ENCODE measurements at places on chromosomes 16 and 17.

DNA sequence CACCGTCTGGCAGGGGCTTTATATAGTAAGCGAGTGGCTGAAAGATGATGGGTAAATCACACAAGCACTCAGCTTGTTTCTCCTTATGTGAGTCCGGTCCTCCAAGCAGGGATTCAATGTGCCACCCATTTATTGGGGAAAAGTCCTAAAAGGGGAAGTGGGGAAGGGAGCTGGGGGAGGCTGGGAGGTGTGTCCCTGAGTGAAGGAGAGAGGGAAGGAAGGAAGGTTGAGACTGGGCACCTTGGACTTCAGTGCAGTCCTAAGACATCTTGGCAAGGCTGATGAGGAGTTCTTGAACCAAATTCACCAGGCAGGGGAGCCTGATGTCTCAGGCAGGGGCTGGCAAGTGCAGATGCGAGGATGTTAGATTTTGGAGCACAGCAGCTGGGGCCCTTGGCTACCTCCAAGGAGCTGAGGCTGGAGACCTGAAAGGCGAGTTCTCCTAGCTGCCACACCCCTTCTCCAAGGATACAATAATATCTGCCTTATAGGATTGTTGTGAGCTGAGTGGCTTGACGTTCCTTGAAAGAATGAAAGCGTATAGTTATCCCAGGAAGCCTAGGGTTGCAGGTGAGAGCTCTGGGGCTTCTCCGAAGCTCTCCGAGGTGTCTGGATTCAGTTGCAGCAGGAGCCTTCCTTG, 23.0 kb upstream of the CYLD start:
- DNase-seq, result no peak

GRCh38 chr16:76193906-76194615, 83.1 kb upstream of the CNTNAP4 start:
- no peak for DNase-seq

- no peak for DNase-seq
These were observed 10.2 kb downstream of the CDH5 start for GRCh38 chr16:66376577-66377305.

- DNase-seq, result no peak
These were observed 2.0 kb downstream of the SEPHS2 start for GRCh38 chr16:30443631-30444030.

DNA sequence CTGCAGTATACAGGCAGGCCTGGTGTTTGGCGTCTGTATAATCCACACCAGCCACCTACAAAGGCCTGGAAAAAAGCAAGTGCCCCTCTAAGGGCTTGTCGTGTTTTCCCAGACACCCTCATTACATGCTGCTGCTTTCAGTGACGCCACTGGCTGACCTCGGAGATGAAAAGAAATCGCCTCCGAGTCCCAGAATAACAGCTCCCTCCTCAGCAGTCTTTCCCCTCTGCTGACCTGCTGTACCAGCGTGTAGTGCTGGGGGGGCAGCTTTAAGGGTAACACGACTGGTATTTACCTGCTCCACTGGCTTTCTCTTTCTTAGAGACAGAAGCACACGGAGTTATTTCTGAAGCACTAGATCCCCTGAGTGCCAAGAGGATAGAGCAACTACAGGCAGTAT, 296.8 kb downstream of the GRIN2A start:
- DNase-seq, result no peak

DNA sequence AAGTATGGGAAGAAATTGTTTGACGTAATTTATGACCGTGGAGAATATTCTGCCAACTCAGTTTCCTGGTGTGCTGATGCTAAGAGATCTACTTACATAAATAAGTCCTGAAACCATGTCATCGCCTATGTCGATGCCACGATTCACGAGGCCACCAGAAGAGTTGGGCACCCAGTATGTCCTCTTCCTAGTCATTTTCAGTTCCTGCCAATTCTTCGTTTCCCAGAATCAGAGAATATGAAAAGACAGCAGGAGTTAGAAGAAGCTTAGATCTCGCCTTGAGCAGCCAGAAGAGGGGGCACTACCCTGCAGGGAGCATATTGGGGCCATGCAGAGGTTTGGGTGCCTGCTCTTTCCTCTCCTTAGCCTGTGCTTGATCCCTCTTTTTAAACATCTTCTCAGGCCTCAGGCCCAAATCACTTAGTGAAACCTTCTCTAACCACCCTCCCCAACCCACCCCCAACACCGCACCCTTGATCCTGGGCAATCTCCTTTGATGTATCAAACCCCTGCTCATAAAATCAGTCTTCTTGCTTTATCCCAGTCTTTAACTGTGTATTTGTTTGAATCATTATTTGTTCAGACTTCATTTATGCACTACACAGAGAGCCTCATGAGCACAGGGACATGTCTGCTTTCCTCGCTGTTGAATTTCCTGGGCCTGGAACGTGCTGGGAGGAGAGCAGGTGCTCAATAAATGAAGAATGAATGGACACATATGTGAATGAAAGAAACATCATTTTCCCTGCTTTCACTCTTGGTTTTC, 12.2 kb upstream of the LONP2 start:
- DNase-seq, result peak; percentile 48

GRCh38 chr17:17443173-17443572, 33.6 kb upstream of the MED9 start:
- DNase-seq, result no peak

- DNase-seq, result no peak
These were observed 8.2 kb upstream of the EIF1 start for GRCh38 chr17:41680426-41681040.

- no peak for DNase-seq
These were observed 744 bp upstream of the LRRC37A3 start for GRCh38 chr17:64920026-64920418.

GRCh38 chr17:62998665-62999393, 32.8 kb downstream of the TANC2 start:
- no peak for DNase-seq

GRCh38 chr16:74726716-74727115, 26.1 kb upstream of the MLKL start:
- DNase-seq, result peak; percentile 35

DNA sequence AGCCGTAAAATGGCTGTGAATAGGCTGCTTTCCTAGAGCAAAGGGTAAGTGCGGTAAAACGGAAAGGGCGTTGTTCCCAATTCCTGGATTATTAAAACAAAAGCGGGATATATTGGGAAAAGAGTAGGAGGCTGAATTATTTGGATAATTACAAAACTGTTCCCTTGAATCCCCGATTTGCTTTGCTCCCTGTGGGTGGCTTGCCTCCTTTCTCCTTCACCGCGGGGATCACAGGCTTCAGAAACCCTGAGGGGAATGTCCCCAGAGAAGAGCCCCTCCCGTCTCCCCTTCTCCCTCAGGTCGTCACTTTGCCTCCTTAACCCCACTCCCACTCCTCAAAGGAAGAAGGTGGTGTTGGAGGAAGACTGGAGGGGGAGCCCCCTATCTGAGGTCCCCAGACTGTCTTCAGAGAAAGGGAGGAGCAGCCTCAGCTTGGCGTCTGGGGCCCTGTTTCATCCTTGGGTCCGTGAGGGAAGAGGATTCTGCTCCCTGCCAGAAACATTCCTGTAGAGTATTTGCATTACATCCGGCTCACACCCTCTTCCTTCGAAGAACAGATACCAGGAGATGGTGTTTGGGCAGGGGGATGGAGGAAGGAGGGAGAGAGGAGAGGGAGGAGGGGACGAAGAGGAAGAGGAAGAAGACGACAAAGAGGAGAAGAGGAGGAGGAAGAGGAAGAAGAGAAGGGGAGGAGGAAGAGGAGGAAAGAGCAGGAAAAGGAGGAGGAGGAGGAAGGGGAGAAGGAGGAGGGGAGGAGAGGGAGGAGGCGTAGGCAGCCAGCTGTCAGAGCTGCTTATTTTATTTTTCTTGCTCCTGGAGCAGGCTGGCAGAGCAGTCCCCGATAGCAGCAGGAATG, 31.8 kb downstream of the MRM1 start:
- no peak for DNase-seq

GRCh38 chr16:77696149-77696548, 26.2 kb upstream of the NUDT7 start:
- DNase-seq, result no peak

DNA sequence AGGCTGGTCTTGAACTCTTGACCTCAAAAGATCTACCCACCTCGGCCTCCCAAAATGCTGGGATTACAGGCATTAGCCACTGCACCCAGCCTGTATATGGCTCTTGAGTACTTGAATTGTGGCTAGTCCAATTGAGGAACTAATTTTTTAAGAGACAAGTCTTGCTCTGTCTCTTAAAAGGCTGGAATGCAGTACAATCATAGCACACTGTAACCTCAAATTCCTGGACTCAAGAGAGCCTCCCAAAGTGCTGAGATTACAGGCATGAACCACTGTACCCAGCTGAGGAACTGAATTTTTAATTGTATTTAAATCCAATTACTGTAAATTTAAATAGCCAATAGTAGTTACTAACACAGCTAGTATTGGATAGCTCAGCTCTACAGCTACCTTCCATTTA, 50.6 kb downstream of the MED13 start:
- no peak for DNase-seq

DNA sequence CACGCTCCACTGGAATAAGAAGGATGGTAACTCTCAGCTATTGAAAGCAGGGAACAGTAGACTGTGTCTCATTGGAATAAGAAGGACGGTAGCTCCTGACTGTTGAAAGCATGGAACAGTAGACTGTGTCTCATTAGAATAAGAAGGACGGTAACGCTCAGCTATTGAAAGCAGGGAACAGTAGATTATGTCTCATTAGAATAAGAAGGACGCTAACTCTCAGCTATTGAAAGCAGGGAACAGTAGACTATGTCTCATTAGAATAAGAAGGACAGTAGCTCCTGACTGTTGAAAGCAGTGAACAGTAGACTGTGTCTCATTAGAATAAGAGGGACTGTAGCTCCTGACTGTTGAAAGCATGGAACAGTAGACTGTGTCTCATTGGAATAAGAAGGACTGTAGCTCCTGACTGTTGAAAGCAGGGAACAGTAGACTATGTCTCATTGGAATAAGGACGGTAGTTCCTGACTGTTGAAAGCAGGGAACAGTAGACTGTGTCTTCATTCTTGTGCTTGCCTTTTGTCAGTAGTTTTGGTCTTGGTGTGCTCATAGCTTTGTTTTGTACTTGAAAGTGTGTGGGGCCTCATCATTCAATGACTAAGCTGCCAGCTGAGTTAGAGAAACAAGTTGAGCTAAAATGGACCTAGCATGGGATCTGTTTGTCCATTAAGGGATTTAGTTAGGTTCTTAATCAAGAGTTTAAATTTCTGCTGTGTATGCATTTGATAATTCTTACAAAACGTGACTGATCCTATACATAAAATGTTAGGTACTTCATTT, 58.5 kb downstream of the BANP start:
- no peak for DNase-seq

- DNase-seq, result no peak
These were observed 3.5 kb downstream of the CTNS start for GRCh38 chr17:3639981-3640596.

DNA sequence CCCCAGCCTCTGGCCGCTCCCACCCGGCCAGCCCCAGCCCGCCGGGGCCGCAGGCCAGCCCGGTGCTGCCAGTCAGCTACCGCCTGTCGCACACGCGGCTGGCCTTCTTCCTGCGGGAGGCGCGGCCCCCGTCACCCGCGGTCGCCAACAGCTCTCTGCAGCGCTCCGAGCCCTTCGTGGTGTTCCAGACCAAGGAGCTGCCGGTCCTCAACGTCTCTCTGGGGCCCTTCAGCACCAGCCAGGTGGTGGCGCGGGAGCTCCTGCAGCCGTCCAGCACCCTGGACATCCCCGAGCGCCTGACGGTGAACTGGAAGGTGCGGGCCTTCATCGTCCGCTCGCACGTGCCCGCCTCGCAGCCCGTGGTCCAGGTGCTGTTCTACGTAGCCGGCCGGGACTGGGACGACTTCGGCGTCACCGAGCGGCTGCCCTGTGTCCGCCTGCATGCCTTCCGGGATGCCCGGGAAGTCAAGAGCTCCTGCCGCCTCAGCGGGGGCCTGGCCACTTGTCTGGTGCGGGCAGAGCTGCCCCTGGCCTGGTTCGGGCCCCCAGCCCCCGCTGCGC, 46.8 kb downstream of the TMEM132E start:
- no peak for DNase-seq

DNA sequence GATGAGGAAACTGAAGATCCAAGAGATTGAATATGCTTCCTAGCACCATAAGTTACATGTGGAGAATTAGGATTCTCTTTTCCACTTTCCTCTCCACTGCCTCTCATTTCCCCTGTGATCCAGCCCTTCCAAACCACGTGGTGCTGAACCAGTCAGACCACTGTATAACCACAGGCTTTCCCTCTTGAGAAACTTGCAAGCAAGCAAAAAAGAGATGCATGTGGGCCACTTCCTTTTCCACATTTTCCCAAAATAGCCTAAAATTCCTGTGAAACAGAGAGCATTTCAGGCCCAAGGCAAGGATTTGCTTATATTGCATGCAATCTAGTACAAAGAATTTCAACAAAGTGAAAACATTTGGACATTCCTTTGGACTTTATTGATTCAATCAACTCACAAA, 59.3 kb upstream of the KSR1 start:
- DNase-seq, result no peak

GRCh38 chr16:46961373-46962353, 11.8 kb downstream of the DNAJA2 start:
- no peak for DNase-seq

DNA sequence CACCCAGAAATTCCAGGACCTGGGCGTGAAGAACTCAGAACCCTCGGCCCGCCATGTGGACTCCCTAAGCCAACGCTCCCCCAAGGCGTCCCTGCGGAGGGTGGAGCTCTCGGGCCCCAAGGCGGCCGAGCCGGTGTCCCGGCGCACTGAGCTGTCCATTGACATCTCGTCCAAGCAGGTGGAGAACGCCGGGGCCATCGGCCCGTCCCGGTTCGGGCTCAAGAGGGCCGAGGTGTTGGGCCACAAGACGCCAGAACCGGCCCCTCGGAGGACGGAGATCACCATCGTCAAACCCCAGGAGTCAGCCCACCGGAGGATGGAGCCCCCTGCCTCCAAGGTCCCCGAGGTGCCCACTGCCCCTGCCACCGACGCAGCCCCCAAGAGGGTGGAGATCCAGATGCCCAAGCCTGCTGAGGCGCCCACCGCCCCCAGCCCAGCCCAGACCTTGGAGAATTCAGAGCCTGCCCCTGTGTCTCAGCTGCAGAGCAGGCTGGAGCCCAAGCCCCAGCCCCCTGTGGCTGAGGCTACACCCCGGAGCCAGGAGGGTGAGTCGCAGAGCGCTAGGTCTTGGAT, 261.5 kb downstream of the SEC14L1 start:
- no peak for DNase-seq

DNA sequence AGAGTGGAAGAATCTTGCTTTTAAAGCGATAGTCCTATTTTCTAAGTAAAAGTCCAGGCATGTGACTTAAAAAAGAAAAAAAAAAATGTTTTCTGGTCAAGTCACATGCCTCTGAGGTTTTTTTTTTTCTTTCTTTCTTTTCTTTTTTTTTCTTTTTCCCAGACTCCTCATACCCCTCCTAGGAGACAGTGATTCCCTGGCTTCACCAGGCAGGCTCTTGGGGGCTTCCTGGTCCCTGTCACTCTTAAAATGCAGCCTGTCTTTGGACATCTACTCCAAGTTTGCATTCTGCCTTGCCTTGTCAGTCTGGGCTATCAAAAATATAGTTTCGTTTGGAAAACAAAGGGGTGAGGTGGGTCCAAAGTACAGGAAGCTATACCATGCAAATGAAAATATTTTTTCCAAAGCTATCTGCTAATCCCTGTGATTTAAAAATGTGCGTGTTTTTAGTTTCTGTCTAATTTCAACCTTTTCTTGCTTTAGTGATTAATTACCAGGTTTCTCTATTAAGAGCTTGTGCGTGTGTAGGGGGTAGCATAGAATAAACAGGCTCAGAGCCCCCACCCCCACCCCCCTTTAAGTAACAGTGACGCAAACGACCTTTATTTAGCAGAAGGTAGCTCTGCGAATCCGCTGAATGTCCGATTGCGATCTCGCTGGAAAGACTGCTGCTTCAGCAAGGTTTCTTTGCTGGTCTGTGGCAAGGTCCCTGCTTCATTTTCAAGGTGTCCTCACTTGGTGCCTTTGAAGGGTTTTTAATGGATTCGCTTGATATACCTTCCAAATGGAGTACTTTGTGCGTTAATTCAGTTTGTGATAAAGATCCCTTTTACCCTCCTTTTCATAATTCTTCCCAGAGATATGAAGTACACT, 510.2 kb downstream of the WWOX start:
- no peak for DNase-seq
